Osteocyte (in vitro differentiated cells): ENCODE measurements at places on chromosomes 16 and 17. TPM values are rescaled to one million over a fixed set of nuclear protein-coding genes. Genes with fewer than 3 reads are reported as not detected.

The ODAD4 gene
- total RNA-seq, result 1.9 and 2.5 TPM in 2 replicates

GRCh38 chr17:6304894-6305612 is 129.9 kb downstream of the AIPL1 start:
- no peak for DNase-seq

The ZFP1 gene
- 16.5 and 17.0 TPM in 2 replicates for total RNA-seq

The MYH3 gene
- total RNA-seq, result 2.4 and 3.2 TPM in 2 replicates

- no peak for DNase-seq
Observed at GRCh38 chr16:726438-727290, at the start of the genes CCDC78 and HAGHL. TSS of gene CCDC78 (minus strand) at chr16:726443. CDS start at chr16:726367, 76 bp downstream. TSS of gene HAGHL (plus strand) at chr16:727106. CDS start at chr16:727510, 404 bp downstream.

DNA sequence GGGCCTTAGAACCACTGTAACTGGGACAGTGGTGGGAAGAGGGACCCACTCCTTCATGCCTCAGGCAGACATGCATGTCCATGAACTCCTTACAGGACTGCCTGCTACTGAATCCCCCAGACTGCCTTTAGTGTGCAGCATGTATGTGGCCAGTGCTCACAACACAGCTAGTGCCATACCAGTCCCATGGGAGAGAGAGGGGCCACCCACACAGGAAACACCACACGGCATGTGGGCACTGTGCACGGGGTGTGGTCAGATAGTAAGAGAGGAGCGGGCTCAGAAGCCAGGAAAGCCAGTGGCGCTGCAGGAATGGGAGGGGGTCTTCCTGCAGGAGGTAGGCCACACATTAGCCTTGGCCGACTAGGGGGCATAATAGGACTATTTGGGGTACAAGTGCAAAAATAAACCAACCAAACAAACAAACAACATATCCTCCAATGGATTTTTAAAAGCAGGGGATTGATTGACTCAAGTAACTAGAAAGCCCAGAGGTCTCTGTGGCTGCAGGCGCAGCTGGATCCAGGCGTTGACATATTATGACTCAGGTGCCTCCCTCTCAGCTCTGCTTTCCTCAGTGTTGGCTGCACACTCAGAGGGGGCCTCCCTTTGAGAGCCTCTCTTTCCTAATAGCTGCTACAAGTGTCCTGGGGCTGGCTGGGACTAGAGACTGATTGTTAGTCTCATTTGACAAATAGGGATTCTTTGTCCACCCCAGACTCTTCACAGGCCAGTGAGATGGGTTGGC is 104.4 kb downstream of the AMFR start:
- DNase-seq, result no peak

The PYDC1 gene
- not detected in 2 replicates for total RNA-seq

DNA sequence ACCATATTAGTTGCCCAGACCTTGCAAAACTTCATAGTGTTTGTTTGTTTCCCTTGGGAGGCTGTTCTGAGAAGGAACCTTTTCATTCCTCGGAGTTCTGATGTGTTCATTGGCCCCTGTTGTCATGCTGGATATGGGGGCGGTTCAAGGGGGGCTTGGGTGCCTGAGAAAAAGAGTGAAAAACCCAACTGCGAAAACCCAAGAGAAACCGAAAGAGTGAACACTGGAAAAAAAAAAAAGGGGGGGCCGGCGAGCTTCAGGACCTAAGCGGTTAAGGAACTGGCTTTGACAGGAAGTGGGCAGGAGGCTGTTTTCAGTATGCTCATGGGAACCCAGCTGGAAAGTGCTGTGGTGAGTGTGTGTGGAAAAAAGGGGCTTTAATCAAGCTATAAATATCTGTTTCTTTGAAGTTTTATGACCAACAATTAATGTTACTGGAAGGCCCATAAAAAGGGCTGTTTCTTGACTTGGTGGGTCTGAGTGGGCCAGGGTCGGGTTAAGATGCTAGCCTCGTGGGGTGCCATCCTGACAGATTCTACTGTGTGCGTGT is 510.7 kb downstream of the MAF start:
- DNase-seq, result no peak

- DNase-seq, result no peak
Observed at GRCh38 chr17:63405741-63406261, 40.3 kb downstream of the CYB561 start.

DNA sequence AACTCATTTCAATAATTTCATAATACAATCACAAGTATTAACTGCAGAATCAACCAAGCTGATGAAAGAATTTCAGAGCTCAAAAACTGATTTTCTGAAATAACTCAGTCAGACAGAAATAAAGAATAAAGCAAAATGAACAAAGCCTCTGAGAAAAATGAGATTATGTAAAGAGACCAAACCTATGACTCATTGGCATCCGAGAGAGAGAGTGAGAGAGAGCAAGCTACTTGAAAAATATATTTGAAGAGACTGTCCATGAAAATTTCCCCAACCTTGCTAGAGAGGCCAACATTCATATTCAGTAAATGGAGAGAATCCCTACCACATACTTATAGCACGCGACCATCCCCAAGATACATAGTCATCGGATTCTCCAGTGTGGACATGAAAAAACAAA is 1376.4 kb downstream of the CDH11 start:
- no peak for DNase-seq

DNA sequence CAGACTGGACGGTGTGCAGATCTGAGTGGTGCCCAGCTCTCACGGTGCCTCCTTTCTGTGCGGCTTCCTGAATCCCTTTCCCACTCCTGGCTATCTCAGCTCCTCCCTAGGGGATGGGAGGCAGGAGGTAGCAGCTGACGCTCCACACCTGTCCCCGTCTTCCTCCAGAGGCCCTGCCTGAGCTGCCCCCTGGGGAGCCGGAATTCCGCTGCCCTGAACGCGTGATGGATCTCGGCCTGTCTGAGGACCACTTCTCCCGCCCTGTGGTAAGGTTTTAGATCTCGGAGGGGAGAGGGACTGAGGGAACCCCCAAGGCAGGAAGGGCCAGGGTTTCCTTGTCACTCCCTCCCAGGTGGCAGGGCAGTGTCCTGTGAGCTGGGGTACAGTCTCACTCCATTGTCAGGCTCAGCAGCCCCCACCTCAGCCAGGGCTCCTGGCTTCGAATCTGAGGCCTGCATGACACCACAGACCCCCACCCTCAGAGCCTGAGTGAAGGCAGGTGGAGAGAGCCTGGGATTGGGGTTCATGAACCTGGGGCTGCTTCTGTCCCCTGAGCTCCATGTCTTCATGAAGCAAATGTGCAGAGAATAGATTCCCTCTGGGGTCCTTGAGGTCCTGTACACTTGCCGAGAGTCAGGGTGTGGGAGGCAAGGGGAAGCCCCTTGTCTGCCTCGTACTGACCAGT is 6.6 kb downstream of the DEF8 start:
- DNase-seq, result no peak
